ENCODE measurements at places on chromosomes 4 and X.
A peak's percentile ranks its signal among the peaks of the same experiment; 100 is the strongest.

- no peak for DNase-seq
Observed at GRCh38 chr4:105556206-105556605, 3.8 kb downstream of the ARHGEF38 start.

DNA sequence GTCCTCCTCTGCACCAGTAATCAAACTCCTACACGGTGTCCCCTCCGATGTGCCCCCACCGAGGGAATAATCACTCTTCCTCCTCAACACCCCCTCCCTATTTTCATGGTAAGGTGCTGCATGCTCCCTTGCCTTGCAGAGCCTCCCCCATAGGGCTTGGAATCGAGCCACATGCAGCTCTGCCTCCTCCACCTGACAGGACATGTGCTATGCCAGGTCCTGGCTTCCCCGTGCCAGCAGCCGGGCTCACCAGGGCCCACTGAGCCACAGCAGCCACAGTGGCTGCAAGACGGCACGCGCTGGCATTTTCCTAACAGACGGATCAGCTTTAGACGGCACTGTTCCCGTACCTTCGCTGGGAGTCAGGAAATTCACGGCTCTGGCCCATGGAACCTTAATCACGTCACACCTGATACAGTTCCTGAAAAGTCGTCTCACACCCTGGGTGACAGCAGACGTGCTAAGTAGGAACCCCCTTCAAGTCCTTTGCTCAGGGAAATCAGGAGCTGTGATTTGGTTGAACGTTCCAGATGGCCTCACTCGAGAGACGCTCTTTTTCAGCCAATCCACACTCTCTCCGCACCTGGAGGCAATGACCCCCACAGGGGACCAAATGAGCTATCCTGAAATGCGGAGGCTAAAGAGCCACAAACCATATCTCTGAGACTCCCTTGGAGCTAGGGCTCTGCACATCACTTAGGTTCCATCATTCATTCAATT is 63.2 kb downstream of the JAKMIP1 start:
- no peak for DNase-seq

DNA sequence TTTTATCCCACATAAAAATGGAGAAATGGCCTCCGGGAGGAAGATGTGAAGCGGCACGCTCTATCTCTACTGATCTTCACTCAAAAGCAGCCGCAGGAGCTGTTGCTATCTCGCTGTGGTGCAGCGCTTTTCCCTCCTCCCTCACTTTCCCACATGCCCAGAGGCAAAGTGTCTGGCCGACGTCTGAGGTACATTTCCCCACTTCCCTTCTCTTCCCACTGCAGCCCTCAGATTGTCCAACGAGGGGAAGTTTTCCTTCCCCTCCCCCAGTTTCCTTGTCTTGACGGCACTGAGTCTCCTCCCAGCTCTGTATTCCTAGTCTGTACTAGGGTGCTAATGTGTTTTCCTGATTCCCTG is 660 bp upstream of the COL25A1 start:
- no peak for DNase-seq

GRCh38 chrX:141278306-141278705 is 36.0 kb upstream of the SPANXC start:
- no peak for DNase-seq

GRCh38 chr4:147247579-147247978 is 233.3 kb upstream of the EDNRA start:
- DNase-seq, result no peak

- DNase-seq, result no peak
Observed at GRCh38 chrX:16722481-16722880, 3.1 kb downstream of the SYAP1 start.

DNA sequence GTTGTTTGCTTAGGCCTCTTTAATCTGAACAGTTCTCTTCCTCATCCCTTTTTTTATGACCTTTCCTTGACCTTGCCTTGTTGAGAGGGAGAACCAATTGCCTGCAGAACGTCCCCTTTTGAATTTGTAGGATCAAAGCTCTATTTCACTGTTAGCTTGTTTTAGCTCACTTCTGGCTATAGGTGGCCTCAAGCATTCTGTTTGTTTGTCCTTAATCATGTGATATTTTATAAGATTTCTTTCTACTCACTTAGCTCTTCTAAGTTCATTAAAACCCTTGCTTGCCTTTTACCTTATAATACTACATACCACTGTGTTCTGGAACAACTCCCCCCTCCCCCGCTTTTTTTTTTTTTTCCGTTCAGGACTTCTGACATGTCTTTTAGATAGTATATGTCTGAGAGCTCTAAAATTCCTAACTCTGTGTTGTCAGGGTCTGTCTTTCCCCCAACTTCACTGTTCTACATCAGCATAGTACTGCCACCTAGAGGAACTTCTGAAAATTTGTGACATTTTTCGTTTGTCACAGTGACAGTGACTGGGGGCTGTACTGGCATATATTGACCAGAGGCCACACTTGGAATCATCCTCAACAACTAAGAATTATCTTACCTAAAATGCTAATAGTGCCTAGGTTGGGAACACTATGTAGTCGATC is 128.5 kb downstream of the LARP7 start:
- peak; percentile 33 for DNase-seq

DNA sequence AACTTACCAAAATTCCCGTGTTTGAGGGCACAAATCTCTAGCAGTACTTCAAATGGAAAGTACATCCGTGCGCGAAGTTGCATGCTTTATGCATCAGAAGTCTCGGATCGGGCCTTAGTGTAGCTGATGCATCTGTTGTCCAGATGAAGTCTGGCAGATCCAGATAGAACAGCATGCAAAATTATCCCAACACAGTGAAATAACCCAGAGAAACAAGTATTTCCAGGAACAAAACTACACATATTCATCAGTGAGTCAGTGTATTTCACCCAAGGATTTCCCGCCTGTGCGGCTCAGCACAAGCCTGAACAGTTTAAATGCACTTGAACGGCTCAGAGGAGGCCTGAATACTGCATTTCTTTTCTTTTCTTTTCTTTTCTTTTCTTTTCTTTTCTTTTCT is 27.4 kb upstream of the CLDN24 start:
- no peak for DNase-seq

- no peak for DNase-seq
Observed at GRCh38 chr4:163063891-163064290, 102.8 kb downstream of the NAF1 start.

GRCh38 chr4:127997534-127998388 is 32.6 kb downstream of the ABHD18 start:
- no peak for DNase-seq

DNA sequence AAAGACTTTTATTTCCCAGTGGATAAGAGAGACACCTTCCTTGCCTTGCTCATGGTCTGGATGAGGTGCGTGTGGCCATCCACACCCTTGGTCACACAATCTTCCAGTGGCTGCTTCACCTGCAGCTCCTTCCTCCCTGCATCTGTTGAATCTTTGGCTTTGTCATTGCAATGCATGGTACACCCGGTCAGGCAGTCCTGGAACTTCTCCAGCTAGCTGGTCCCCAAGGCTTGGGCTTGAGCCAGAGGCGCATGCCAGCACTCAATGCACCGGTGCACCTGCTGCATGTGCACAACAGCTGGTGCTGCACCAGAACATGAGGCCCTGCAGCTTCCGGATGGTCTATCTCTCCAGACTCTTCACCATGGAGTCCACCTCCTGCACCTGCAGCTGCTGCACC is 31.7 kb downstream of the SCML1 start:
- DNase-seq, result no peak

DNA sequence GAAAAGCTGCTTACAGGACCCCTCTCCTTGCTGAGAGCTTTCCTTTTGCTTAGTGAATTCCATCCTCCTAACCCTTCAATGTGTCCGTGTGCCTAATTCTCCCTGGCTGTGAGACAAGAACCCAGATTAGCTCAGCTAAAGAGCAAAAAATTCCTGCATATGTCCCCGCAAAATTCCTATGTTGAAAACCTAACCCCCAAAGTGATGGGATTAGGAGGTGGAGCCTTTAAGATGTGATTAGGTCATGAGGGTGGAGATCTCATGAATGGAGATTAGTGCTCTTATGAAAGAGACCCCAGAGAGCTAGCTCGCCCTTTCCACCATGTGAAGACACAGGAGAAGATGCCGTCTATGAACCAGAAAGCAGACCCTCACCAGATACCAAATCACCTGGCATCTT is 503.0 kb upstream of the DIAPH2 start:
- DNase-seq, result no peak

DNA sequence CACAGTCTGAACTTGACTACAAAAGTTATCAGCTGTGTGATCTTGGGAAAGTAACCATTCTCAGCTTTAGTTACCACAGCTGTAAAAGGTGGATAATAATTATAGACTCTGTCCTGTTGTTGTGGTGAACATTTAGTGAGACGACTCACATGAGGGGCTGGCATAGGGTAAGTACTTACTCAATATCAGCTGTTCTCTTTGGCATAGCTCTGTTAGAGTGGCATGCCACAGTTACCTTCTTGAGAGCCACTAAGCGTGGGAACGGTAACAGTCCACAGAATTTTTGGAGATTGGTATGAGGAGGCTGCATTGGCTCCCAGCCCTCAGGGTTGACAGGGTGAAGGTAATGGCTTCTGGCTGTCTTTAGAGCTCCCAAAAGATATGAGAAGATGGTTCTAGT is 13.2 kb upstream of the HAND2 start:
- no peak for DNase-seq

DNA sequence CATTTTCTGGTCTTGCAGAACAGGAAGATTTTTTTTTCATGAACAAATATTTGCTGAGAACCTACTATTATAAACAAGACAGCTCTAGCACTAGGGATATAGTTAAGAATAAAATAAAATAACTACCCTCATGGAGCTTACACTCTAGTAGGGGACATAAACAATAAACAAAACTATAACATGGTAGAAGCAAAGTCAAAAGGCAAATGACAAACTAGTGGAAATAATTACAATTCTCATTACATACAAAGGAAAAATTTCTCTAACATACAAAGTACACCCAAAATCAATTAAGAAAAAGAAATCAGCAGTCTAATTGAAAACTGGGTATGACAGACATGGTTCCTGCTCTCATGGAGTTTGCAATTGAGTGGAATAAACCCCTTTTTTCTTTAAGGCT is 32.0 kb downstream of the VSIG4 start:
- DNase-seq, result no peak

GRCh38 chr4:37066159-37066558 is 178.4 kb upstream of the NWD2 start:
- no peak for DNase-seq

GRCh38 chrX:13420545-13421183 is 100.8 kb upstream of the ATXN3L start:
- DNase-seq, result no peak

- DNase-seq, result no peak
Observed at GRCh38 chr4:145216535-145216934, 36.1 kb upstream of the OTUD4 start.

- no peak for DNase-seq
Observed at GRCh38 chr4:52266537-52267137, 215.5 kb downstream of the SPATA18 start.

DNA sequence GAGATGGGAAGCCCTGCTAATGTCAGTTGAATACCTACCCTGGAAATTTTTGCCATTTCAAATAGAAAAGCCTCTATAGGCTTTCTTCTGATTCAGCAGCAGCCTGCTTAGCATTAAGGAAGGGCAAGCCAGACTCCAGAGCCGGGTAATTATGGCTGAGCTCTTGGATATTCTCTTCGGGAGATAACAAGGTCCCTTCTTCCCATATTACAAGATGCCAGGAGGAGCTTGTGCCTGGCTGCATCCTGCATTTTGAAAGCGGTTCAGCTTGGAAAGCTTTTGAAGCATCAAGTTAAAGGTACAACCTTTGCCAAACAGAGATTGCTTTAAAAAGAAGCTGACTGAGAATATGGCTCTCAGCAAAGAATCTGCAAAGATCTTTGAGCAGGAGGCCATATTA is 399.6 kb upstream of the RPS6KA3 start:
- DNase-seq, result peak; percentile 64

DNA sequence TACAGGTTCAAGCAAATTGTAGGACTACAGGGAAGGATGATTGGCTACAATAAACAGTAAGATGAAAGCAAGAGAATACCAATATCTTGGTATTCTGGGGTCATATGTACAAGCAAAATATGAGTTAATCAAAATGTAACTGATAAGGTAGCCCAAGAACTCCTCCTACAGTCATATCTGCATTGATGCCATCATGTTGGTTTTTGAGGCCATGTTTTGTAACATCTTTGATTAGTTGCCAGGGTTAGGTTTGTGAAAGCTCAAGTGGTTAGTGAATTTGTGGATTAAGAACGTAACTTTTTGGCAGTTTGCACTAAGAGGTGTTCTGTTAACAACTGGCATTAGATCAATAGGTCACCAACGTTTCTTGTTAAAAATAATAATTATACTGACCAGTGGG is 59.6 kb downstream of the USP9X start:
- no peak for DNase-seq

GRCh38 chr4:127203562-127204200 is 429.1 kb upstream of the INTU start:
- DNase-seq, result no peak

DNA sequence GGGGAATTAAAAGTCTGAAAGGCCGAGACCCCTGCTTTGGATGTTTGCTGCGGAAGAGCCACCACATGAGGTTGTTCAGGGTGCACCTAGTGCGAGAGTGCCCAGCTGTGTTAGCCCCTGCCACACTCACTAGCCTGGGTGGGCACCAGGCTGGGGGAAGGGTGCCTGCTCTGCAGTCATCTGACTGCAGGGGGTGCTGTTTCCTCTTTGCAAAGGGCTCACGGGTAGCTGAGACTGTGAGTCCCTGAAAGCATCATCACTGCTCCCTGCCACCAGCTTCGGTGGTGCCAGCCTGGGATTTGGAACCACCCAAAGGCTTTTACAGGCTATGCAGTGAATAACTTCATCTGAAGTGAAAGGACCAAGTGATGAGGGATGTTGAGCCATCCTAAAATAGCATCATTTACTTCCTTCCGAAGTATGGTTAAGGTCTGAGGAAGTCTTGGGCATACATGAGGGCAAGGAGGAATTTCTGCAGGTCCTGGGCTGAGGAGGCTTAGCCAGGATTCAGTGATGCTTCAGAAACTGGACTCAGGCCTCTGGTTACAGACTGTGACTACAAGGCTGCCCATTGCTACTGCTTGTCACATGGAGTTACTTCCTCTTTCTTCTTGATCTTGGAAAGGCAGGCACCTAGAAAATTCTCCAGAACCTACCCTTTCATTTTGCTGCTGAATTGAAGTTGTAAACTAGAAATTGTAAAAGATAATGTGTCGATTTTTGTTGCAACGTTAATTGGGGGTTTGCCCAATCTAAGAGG is 293.2 kb upstream of the PRPS2 start:
- no peak for DNase-seq

GRCh38 chr4:137181293-137181899 is 350.9 kb downstream of the PCDH18 start:
- DNase-seq, result no peak

Data from NCI-H2227 treated with DMSO at 0.1 percent for 48 hours (cell line).